Occipital lobe (tissue), 3 donors: ENCODE measurements at places on chromosomes 16 and 17. TPM values are rescaled to one million over a fixed set of nuclear protein-coding genes. Genes with fewer than 3 reads are reported as not detected.

Gene COX6A2
- total RNA-seq: not detected

DNA sequence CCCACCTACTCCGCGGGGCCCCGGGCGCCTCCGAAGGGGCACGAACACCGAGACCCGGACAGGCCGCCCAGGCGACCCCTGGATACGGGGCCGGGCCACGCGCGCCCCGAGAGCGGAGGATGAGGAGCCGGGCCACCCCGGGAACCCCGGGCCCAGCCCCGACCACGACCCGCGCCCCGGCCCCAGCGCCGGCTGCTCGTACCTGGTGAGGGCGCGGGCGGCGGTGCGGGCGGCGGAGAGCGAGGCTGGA is 192 bp downstream of the FASN start:
- no peak for DNase-seq

GRCh38 chr17:28975031-28975430 is 23.7 kb upstream of the PHF12 start:
- no peak for DNase-seq

GRCh38 chr16:55499281-55499680 is 9.6 kb upstream of the LPCAT2 start:
- DNase-seq: no peak

GRCh38 chr16:27883576-27883975 is 179.9 kb downstream of the GSG1L start:
- DNase-seq: no peak
